ENCODE measurements at places on chromosomes 4 and X.

DNA sequence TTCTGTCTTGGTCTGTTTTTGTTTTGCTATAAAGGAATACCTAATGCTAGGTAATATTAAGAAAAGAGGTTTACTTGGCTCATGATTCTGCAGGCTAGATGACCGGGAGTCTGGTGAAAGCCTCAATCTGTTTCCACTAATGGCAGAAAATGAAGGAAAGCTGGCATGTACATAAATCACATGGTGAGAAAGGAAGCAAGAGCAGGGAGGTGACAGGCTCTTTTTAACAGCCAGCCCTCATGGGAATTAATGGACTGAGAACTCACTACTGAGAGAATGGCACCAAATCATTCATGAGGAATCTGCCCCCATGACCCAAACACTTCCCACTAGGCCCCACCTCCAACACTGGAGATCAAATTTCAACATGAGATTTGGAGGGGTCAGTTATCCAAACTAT is 27.6 kb downstream of the SATL1 start:
- no peak for DNase-seq

DNA sequence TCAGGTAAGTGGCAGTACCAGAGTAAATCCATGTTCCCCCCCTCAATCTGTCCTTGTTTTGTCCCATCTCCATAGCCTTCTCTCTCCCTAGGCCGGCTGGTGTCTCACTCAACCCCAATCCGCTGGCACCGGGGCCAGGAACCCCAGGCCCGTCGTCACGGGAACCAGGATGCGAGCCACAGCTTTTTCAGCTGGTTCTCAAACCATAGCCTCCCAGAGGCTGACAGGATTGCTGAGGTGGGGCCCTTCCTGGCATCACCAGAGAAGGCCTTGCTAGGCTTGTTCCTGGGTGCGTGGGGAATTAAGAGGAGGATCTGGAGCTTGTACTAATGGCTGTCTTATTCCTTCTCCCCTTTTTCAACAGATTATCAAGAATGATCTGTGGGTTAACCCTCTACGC is 2.7 kb downstream of the TSPYL2 start:
- no peak for DNase-seq

- no peak for DNase-seq
Observed at GRCh38 chr4:99179626-99180025, 35.5 kb upstream of the ADH4 start.

DNA sequence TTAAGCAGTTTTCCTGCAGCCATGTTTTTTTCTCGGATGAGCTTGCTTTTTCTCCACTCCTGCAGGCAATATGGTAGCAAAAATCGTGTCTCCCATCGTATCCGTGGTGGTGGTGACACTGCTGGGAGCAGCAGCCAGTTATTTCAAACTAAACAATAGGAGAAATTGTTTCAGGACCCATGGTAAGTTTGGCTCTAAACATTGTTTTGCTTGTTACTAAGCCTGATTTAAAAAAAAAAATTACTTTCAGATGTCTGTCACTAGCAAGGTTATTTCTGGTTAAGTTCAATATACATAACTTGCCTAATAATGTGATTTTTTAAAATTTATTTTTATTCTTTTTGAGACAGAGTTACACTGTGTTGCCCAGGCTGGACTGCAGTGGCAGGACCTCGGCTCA is 17.5 kb upstream of the GYG2 start:
- no peak for DNase-seq

- DNase-seq = no peak
Observed at GRCh38 chrX:34879346-34879745, 63.2 kb upstream of the FAM47B start.

- DNase-seq = no peak
Observed at GRCh38 chr4:104592183-104592582, 97.5 kb upstream of the CXXC4 start.

Data from AG04450 (cell line).